T-helper 2 cell (primary cell): ENCODE measurements at places on chromosomes 3 and 15.

- peak; percentile 78 for DNase-seq
Observed at GRCh38 chr15:85667491-85668424, 127.0 kb downstream of the KLHL25 start.

- DNase-seq = no peak
Observed at GRCh38 chr15:94212291-94212690, 19.1 kb upstream of the MCTP2 start.

GRCh38 chr3:119194237-119195150 lies 21.1 kb downstream of the UPK1B start:
- no peak for DNase-seq

GRCh38 chr15:101497484-101498034 lies 8.1 kb upstream of the PCSK6 start:
- no peak for DNase-seq

GRCh38 chr3:146154995-146155394 lies 6.0 kb downstream of the PLOD2 start:
- DNase-seq = no peak

DNA sequence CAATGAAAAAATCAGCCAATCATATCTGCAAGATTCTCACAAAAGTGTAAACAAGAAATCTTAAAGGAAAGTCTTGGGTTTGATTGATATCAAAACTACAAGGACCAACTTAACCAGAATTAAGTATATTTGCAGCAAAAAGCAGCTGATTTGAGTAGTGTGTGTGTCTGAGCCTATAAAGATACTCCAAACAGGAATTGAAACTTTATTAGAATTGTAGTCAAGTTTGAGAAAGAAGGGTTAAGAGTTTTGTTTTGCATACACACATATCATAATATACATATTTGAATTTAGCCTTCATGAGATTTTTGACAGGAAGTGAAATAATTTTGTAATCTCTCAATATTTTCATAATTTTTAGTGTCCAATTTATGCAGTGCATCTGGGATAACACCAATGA lies 300.1 kb downstream of the NAALADL2 start:
- no peak for DNase-seq

GRCh38 chr3:52277071-52277964 lies 1.1 kb downstream of the WDR82 start:
- DNase-seq = peak; percentile 71

DNA sequence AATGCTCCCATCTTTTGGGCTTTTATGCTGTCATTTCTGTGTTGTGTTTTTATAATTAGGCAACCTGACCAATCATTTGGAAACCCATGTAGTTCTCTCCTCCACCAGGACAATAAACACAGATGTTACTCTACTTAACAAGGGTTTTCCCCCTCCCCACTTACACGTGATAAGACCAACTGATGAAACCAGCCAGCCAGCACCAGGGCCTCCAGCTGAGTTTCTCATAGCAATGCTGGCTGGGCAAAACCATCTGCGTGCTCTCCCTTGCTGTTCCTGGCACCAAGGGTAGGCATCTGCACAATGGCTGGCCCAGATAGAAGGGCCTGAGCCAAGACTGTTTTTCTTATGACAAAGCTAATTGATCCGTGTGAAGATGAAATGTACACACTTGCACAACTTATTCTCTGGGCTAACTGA lies 310.4 kb downstream of the PLCL2 start:
- DNase-seq = no peak

GRCh38 chr3:49313896-49314688 lies 25.8 kb downstream of the USP4 start:
- no peak for DNase-seq

DNA sequence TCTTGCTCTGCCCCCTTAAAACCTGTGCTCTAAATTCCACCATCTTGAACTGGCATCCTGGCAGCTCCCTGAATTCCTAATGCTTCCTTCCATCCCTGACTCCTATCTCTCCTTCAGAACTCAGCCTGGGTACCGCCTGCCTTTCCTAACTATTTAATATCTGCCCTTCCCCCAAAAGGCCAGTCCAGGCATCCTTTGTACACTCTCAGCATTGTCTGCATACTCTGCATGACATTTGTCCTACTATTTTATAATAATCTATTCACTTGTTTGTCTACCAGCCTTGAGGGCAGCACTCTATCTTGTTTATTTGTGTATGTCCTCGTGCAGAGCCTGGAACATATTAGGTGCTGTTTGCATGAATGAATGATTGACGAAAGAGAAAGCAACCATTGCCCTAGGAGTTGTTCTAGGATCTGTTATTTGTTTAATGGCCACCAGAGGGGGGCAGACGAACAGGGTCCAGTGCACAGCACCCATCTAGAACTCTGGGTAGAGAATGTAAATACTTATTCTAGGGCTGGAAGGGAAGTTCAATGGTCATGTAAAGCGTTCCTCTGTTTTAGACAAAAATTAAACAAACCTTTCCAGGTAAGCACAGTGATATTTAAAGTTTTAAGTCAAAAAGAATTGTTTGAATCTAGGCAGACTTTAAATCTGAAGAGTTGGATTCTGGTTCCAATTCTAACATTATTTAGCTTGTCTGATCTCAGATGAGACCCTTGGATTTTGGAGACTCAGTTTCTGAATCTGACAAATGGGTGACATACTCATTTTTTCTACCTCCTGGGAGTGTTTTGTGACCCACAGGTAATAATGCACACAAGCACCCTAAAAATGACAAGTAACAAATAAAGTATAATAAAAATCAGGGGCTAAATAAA lies 125.8 kb upstream of the GALNT15 start:
- DNase-seq = peak; percentile 7

DNA sequence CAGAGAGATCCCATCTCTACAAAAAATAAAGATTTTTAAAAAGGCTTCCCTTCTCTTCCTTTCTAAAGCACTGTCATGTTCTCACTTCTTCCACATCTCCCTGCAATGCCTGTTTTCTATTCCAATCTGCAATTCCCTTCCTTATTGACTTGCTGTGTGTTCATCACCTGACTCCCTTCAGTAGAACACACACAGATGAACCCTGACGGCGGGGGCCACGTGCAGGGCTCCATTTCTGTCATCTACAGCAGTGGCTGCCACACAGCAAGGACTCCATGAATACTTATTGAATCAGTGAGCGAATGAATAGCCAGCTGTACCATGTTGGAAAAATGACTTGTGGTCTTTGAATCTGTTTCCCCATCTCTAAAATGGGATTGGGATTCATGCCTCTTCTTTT lies 26.1 kb downstream of the BHLHE40 start:
- DNase-seq = no peak

DNA sequence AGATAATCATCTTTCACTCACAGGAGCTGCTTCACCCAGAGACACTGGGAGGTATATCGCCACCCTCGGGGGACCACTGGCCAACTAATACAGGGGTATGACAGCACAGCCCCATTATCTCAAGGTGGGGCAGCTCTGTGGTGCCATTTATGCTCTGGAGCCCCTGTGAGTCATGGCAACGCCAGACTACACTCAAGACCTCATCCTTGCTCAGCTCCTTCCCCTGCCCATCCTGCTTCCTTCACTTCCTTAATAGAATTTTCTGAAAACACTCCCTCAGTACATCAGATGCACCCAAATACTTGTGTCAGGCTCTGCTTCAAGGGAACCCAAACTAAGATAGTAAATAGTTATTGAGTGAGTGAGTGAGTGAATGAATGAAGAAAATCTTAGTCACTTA lies 45.7 kb downstream of the TRIM42 start:
- DNase-seq = no peak

DNA sequence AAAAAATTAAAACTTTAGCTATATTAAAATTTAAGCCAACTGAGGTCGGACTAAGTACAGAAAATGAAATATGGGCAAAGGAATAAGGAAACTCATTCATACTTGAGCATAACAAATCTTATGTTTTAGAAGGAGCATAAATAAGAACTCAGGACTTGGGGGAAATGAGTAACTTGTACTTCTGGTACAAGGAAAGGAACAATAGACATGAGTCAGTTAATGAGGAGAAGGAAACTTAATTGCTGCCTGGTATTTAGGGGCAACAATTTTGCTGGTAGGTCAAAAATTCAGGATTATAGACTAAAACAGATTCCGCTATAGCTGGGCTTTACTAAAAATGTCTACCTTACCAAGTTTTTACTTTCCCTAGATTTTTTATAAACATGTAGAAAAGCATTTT lies 113.1 kb downstream of the MYO5A start:
- no peak for DNase-seq

GRCh38 chr3:175805825-175806224 lies 946.7 kb downstream of the NAALADL2 start:
- DNase-seq = no peak

DNA sequence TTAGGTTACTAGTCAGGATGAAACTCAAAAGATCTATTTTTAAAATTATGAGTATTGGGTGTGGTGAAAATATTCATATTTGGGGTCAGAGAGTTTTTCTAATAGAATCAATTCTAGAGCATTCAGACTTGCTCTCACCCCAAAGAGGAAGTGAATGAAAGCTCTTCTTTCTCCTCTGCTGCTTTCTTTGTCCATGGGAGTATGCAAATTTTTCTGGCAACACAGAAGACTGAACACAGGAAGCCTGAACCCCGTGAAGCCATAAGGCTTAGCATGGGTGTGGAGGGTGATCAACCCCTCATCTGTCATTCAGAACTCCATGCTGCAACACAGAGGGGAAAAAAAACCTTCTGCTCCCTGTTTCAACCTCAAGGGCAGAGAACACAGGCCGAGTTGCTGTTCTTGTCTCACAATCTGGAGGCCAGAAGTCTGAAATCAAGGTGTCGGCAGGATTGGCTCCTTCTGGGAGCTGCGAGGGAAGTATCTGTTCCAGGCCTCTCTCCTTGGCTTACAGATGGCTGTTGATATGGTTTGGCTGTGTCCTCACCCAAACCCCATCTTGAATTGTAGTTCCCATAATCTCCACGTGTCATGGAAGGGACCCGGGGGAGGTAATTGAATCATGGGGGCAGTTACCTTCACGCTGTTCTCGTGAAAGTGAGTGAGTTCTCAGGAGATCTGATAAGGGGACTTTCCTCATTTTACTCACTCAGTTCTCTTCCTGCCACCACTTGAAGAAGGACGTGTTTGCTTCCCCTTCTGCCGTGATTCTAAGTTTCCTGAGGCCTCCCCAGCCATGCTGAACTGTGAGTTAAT lies 33.7 kb upstream of the CD47 start:
- peak; percentile 95 for DNase-seq

DNA sequence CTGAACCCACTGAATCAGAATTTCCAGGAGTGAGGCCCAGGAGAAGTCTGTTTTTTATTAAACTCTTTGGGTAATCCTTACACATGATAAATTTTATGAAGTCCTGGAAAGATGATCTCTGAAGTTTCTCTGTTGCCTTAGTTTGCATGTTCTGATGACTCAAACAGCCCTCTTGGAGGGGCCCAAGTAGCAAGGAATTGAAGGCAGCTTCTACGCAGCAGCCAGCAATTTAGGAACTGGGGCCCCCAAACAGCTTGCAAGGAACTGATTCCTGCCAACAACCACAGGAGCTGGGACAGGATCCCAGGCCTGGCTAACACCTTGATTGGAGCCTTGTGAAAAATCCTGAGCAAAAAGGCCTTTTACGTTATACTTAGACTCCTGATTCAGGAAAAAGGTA lies 5.4 kb upstream of the ACP3 start:
- DNase-seq = no peak

GRCh38 chr3:123297627-123297899 lies 95.8 kb downstream of the SEC22A start:
- no peak for DNase-seq

GRCh38 chr15:72319360-72319984 lies 485 bp downstream of the CELF6 start:
- DNase-seq = peak; percentile 37

- no peak for DNase-seq
Observed at GRCh38 chr3:71785532-71786216, 726 bp upstream of the PROK2 start.

DNA sequence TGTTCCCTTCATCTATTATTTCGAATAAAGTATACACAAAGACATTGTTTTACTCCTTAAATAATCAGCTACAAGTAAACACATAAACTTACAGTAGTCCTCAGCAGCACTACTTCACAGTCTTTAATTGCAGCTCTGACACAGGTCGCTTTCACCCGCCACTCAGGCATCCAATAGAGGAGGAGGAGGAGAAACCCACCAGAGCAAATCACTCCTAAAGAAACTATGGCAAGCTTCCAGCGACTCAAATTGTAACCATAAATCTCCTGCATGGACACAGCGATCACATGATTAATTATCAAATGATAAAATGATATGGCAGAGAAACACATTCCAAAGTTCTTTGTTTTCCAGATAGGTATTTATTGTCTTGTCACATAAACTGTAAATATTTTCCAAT lies 26.2 kb downstream of the ATP13A3 start:
- DNase-seq = no peak

DNA sequence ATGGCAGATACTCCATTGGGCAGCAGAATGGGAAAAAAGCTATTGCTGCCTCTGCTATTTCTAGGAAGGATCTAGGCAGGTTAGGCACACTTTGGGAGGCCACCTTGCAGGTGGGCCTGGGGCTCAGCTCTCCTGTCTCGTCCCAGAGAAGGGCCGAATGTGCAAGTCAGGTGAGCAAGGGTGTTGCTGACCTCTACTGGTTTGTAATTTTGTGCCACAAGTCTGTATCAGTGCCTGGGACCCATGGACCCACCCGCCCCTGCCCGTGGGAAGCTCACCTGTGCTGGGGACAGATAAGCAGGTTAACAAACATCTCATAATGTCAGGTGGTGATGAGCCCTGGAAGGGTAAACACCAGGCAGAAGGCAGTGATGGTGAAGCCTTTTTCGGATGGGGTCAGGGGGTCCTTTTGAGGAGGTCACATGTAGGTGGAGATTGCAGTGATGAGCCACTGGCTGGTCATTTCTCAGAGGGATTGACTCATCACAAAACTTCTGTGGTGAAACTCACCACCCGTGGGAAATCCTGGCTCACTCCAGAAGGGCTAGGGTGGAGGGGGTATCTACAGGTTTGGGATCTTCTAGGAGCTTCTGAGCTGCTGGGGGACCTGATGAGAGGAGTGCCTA lies 161.3 kb downstream of the KLF13 start:
- no peak for DNase-seq

DNA sequence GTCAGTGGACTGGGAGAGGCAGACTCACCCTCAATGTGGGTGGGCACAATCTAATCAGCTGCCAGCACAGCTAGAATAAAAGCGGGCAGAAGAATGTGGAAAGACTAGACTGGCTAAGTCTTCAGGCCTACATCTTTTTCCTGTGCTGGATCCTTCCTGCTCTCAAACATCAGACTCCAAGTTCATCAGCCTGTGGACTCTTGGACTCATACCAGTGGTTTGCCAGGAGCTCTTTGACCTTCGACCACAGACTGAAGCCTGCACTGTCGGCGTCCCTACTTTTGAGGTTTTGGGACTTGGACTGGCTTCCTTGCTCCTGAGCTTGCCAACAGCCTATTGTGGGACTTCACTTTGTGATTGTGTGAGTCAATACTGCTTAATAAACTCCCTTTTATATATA lies 68.0 kb downstream of the CNTN3 start:
- DNase-seq = no peak
